ENCODE measurements at places on chromosomes 1 and 21.
A peak's percentile ranks its signal among the peaks of the same experiment; 100 is the strongest.

DNA sequence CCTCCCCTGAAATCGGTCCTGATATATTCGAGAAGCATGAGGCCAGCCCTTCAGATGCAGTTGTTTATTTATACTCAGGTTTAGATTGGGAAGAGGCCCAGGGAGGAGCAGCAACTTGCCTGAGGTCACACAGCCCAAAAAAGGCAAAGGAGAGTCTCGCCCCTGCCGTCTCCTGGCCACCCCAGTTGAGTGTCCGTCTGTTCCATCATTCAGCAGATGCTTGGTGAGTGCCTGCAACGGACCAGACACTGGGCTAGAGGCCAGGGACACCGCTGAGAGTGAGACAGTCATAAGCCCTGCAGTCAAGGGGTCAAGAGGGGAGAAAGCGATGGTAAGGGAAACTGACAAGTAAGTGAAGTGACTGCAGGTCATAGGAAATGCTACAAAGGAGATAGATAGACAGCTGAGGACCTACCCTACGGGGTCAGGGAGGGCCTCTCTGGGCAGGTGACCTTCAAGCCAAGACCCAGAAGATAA, 15.4 kb upstream of the SELENON start:
- DNase-seq: no peak

- no peak for DNase-seq
Measured at GRCh38 chr1:125118147-125118993, 3933.6 kb downstream of the SRGAP2C start.

DNA sequence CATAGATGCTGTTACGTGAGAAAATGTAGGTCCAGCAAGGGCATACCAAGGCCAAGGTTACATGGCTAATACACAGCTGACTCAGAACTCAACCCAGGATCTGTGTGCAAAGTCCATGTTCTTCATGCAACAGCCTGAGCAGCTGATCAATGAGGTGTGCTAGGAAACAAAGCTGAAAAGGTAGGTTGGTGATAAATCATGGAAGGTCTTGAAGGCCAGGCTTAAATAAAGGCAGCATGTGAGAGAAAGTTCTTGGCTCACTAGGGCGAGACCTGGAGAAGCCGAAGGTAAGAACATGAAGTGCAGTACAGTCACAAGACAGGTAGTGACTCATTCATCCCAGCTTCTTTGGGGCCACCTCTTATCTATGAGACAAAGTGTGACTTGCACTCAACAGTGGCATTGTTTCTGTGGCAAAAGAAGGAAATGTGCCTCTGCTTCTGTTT, 33.4 kb downstream of the TLR5 start:
- DNase-seq: no peak

- no peak for DNase-seq
Measured at GRCh38 chr1:12060500-12060899, 2.6 kb upstream of the TNFRSF8 start.

DNA sequence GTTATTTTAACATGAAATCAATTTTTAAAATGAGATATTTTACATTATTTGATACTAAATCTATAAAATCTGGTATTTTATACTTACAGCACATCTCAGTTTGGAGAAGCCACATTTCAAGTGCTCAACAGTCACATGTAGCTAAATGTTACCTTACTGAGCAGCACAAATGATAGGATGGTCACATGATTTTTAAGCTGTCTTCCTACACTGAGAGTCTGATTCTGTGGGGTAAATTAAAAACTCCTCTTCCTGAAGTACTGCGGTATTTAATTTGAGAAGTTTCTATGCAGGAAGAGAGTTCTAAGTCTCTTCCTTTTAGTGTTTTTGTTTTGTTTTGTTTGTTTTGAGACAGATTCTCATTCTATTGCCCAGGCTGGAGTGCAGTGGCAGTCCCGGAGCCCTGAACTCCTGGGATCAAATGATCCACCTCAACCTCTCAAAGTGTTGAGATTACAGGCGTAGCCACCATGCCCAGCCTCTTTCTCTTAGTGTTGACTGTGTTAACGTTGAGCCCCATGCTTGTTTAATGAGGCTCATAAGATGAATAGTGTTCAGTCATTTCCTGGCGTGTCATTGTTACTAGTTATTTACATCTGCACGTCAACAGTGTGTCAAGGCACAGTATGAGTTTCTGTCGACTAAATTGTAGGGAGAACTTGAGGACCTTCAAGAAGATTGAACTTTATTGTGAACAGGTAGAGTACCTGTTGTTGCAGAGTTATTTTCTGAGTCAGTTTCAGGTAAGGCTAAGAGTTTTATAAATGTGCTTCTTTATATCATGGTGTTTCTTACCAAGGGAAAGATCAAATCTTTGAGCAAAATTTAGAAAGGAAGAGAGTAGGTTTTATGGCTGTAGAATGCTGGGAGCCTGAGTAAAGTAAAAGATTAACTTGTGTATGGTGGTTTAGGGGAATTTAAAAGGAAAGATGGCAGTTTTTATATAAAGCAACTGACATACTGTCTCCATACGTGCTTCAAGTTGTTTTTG, 3.3 kb downstream of the CNST start:
- DNase-seq: peak; percentile 45

DNA sequence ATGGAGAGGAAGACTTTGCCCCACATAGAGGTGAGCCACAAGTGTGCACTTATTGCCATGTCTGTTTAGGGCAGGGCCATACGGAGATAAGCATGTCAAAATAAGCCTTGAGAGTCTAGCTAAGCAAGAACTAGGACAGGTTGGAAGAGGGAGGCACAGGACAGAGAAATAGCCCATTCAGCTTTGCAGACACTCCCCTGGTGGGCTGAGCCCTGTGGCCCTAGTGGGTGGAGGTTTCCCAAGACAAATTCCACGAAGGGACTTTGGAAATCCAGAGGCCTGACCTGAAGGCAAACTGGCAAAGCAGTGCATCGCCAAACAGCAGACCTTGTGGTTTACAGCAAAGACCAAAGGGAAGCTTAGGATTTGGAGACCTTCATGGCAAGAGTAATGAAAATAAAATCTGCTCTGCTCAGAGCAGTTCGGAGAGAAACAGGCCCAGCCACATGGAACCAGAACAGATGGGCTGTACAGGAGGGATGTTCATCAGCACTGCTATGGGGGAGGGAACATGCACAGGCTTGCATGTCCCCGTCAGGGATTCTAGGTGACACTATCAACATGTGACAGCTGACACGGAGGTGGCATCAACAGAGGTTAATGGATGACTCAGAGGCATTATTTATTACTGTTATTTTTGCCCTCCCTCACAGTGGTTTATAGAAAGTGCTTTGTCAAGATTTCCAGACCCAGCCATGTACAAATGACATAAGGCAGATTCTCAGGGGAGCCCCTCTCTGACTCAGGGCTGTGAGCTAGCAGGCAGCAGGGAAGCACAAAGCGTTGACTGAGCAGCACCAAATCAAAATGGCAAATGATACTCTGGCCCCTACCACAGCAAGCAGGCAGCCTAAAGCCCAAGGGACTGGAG, 90.1 kb upstream of the IRF2BP2 start:
- peak; percentile 73 for DNase-seq

DNA sequence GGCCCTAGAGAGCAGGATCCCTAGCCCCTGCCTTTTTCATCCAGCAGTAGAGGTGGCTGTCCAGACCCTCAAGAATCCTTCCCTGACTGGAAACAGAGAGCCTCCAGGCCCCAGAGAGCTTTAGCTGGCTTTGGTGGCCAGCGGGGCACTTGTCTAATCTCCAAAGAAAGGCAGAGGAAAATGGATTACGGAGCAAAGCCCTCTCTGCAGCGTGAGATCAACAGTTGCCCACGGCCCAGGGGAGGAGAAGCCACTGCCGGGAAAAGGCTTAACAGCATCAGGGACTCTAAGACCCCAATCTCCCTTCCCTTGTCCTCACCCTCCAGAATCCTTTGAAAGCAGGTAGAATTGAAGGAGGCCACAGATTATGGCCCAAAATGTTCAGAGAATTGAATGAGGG, 35.8 kb upstream of the GRIK3 start:
- DNase-seq: no peak

- DNase-seq: no peak
Measured at GRCh38 chr1:70672442-70672888, 261.4 kb downstream of the CTH start.

- DNase-seq: no peak
Measured at GRCh38 chr1:25744140-25744581, 55.8 kb upstream of the SELENON start.

- no peak for DNase-seq
Measured at GRCh38 chr1:21568809-21569385, 59.7 kb downstream of the ALPL start.

DNA sequence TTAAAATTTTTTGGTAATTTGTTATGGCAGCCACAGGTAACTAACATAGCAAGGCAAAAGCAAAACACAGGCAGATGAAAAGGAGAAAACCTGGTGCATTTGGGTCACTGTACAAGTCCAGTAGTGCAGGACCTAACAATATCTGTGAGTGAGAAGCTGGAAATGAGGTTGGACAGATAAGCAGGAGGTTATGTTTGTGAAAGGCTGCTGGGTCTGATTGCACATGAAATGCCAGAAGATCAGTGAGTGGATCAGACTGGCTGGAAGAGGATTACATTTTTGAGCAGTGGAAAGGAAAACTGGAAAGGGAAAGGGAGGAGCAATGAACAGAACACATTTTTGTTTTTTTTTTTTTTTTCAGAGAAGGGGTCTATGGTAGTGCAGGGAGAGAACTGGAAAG, 73.6 kb downstream of the CYYR1 start:
- DNase-seq: no peak

- no peak for DNase-seq
Measured at GRCh38 chr1:186842547-186842946, 13.8 kb downstream of the PLA2G4A start.

- DNase-seq: no peak
Measured at GRCh38 chr1:81950037-81950436, 149.3 kb downstream of the ADGRL2 start.

DNA sequence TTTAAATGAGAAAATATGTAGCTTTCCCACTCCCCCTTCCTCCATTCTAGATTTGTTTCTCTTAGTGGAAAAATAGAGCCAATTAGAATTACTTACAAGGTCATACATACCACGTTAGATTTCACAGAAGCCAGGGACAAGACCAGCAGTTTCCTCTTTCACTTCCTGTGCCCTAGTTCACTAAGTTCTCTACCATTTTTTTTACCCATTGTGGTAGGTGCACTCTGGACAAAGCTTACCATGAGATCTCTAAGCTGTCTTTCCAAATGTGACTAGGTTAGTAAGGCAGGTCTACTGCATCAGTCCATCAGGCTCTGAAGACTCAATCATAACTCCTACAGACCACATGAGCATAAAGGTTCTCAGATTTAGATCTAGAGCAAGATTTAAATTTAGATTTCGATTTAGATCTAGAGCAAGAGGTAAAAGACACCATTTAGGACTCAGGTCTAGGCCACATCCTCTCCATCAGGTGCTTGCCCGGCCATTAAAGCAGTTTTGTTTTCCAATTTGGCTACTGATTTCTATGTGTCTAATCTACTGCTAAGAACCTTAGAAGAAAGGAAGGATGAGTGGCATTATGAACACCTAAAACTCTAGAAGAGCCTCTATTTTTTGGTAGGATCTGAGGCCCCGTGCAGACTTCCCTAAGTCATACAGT, 235.3 kb downstream of the FAF1 start:
- peak; percentile 72 for DNase-seq

DNA sequence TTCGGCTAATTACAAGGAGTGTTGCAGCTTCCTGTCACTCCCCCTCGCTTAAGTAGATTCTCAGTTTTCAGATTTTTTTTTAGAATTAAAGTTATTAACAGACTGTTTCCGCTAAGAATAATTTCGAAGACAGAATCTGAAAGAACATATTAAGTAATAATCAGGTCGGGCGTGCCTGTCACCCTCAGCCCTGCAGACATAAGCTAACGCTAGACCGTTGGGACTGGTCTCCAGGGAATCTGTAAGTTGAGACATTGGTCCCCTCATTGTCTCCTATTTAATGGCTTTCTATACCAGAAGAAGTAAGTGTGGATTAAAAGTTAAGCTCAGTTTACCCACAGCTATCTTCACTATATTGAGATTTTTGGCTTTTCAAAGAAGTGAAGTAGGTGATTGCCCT, 14.5 kb downstream of the NMNAT1 start:
- DNase-seq: no peak

DNA sequence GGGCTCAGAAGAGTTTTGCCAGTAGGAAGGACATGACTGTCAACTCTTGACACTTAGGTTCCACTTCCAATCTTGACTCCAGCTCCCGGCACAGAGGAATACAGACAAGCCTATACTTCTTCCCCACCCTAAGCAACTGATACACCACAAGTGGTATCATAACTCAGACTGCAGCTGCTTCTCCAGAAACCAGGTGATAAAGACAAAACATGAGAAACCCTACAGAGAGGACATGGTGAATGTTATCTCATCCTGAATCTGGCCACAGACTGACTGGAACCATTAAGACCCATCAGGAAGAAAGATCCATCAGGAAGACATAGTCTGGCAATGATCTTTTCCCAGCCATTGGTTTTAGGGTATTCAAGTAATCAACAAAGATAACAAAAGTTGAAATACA, 13.8 kb downstream of the PAXBP1 start:
- no peak for DNase-seq

- no peak for DNase-seq
Measured at GRCh38 chr1:214349781-214350180, 68.8 kb downstream of the SMYD2 start.

DNA sequence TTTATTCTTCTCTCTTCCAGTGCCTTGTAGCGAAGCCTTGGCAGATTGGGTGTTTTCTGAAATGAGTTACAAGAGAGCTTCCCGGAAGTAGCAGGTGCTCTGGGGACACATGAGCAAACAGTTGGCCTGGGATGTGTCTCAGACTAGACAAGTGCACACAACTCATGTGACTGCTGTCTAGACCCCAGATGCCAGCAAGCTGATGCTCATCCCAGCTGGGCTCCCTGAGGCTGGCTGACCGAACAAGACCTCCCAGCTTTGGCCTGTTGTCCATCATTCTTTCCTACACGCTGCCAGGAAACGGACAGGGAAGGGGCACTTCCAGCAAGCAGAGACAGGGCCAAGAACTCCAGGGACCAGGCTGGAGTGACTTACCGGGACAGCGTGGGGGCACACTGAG, 18.7 kb upstream of the CSF1 start:
- DNase-seq: peak; percentile 38

DNA sequence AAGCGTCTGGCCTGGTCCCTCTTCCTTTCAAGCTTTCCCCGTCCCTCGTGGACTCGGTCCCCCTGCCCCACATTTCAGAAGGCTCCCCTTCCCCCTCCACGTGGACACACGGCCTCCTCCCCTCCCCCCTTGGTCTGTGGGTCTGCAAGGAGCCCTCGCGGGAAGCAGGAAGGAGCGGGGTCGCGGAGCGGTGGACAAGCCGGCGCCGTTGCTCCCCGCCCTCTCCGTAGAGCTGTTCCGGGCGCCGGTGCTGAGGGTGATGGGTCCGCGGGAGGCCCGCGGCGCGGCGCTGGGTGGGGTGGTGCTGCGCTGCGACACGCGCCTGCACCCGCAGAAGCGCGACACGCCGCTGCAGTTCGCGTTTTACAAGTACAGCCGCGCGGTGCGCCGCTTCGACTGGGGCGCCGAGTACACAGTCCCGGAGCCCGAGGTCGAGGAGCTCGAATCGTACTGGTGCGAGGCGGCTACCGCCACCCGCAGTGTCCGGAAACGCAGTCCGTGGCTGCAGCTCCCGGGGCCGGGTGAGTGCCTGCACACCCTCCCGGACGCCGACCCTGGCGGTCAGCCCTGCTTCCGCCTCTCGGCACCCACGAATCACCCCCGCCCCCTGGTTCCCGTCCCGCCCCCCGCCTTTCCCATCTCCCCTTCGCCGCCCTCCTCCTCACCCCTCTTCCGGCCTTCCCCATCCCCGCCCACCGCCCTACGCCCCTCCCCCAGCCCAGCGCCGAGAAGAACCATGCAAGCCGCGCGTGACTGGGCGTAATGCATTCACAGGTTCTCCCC, 5.3 kb downstream of the FCRLB start:
- DNase-seq: peak; percentile 95

- DNase-seq: no peak
Measured at GRCh38 chr1:77958391-77958790, 20.5 kb downstream of the FUBP1 start.
